ENCODE measurements at places on chromosomes 2 and 18.

- no peak for DNase-seq
Measured at GRCh38 chr2:241603686-241604085, 33.3 kb downstream of the THAP4 start.

DNA sequence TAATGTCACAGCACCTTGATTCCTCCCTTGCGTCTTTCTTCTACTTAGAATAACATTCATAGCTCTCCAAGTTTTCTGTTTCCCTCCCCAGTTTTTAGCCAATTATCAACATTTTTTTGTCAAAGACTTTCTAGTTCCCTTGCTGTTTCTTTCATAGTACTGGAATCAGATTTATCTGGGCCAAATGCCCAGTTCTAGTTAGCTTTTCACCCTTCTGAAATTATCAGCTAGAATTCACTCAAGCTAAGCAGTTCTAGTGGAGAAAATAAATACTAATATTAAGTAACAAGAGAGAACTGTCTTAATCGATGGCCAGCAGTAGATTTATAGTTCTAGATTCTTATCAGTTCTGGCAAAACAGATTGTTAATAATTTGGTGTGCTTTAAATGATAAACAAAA is 36.2 kb downstream of the EFEMP1 start:
- DNase-seq: no peak

GRCh38 chr18:70645971-70646370 is 357.1 kb downstream of the SOCS6 start:
- DNase-seq: no peak

DNA sequence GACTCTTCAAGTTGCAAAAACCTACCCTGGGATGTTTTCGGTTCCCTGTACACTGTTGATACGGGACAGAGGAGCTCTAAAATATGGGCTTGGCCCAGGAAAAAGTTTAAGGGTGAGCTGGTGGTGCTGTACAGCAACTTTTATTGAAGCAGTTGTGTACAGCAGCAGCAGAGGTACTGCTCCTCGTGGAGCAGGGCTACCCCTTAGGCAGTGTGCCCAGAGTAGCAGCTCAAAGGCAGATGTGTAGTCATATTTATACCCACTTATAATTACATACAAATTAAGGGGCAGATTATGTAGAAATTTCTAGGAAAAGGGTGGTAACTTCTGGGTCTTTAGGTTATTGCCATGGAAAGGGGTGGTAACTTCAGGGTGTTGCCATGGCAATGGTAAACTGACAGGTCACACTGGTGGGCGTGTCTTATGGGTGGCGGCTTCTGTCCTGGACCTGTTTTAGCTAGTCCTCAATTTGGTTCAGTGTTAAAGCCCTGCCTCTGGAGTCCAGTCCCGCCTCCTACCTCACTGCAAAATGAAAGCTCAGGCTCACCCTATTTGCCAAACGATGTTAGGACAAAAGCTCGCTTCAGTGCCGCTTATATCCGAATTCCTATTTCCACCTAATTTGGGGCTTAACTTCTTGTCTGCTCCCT is 203.2 kb downstream of the ETAA1 start:
- DNase-seq: no peak

DNA sequence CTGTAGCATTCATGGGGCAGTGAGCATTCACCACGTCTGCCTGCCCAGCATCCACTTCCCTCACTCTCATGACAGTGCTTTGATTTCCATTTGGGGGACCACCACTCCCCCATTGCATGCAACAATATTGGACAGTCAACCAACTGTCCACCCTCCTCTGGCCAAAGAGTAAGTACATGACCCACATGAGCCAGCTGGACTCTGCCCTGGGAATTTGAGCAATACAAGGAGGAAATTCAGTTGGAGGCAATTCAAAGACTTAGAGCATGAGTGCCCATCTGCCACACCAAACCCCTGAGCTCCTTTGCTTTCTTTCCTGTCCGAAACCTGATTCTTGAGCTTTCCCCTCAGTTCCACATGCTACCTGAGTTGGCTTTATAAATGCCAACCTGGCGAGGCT is 41.7 kb upstream of the PNO1 start:
- DNase-seq: no peak

DNA sequence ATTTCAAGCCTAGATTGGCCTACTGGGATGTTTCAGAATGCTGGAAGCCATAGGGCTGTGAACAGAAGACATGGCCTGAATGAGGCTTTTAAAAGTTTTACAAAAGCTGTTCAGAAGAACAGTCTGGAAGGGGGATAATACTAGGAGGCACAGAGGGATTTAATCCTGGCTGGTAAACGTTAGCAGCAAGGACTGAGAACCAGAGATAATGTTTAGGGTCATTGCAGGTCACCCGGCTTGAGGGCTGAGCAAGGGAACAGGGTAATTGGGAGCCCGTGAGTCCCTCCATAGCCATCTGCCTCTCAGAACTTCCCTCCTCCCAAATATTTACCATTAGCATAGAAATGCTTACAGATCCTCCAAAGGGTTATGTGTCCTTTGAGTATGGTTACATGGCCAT is 765.4 kb downstream of the TMEM182 start:
- no peak for DNase-seq

- no peak for DNase-seq
Measured at GRCh38 chr2:158773121-158773520, 22.0 kb upstream of the DAPL1 start.

- no peak for DNase-seq
Measured at GRCh38 chr18:8303151-8303755, 306.0 kb upstream of the RAB12 start.

DNA sequence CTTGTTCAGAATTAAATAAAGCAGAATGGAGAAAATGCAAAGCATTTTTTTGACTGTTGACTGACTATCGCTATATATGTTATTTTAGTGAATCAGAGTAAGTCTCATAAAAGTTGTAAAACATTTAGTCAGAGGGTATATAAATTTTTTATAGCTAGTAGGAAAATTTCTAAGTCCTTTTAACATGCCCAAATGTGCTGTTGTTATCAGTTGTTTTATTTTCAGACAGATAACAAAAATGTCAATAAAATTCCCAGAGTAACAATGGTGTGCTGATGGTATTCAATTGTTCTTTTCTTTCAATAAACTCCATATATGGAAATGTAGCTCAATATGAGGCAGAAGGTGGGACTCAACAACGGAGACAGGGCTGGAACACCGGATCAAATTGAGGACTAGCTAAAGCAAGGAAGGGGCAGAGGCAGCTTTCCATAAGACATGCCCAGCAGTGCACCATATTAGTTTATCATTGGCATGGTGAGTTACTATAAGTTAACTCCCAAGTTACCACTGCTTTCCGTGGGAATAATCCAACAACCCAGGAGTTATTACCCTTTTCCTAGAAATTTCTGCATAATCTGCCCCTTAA is 26.6 kb downstream of the GULP1 start:
- no peak for DNase-seq

GRCh38 chr2:55419233-55419678 is 400 bp downstream of the CCDC88A start:
- no peak for DNase-seq

GRCh38 chr2:51335087-51336058 is 303.4 kb upstream of the NRXN1 start:
- no peak for DNase-seq

DNA sequence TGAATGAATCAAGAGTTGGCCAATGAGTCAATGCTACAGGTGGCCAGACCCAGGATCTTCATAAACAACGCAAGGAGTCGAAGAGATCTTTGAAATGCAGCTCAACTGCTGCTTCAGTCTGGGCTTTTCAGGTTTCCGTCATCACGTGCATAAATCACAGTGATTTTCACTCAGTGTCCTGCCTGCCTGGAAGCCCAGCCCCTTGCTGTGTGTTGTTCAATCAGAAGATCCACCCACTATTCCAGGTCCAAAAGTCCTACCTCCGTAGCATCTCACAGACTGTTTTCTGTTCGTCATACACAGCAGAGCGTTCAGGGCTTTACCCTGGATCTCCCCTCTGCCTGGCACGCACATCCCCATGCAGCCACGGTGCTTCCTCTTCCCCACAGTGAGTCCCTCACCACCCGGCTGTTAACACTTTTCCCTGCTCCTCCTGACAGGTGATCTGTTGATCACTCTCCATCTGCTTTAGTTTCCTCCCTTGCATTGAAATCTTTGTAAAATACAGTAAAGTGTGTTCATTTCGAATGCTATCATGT is 216.3 kb downstream of the MYT1L start:
- no peak for DNase-seq

DNA sequence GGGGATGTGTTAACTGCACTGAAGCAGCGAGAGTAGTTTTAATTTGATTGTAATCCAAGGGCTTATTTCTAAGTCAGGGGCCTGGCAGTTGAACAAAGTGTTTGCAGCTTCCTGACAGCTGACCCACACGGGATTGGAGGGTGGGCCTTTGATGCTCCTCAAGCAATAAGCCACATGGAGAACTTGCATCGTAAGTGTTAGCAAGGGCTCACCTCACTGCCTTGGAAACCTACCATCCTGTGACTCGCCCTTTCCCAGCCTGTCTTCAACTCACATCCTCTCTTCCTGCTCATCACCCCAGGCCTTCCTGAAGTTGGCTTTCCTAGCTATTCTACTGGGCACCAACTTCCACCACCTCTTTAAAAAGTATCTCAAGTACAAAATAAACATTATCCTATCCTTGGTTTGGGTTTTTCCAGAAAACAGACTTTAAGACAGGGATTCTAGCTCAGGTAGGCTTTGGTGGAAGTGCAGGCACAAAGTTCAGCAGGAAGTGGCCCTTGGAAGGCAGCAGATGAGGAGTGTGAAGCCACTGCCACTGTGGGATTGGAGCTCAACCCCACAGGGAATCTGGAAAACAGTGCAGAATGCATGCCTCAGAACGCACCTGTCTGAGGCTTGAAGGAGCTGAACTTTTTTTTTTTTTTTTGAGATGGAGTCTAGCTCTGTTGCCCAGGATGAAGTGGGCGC is 31.6 kb downstream of the B3GNT2 start:
- DNase-seq: no peak

DNA sequence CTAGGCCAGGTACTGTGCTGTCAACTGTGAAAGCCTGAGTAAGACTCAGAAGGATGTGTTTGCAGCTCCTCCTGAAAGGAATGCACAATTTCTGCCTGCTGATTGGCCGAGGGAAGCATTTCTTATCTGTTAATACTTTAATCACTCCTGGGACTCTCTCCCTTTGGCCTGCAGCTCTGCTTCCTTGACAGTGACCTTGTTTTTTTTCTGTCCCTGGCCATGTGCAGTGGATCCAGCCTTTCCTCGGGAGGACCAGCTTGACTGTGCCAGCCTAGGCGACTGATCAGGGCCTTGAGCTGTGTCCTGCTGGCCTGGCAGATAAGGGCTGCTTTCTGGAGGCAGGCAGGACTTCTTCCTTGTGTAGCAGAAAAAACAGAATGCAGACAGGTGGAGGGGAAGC is 10.0 kb downstream of the RNF144A start:
- DNase-seq: no peak

DNA sequence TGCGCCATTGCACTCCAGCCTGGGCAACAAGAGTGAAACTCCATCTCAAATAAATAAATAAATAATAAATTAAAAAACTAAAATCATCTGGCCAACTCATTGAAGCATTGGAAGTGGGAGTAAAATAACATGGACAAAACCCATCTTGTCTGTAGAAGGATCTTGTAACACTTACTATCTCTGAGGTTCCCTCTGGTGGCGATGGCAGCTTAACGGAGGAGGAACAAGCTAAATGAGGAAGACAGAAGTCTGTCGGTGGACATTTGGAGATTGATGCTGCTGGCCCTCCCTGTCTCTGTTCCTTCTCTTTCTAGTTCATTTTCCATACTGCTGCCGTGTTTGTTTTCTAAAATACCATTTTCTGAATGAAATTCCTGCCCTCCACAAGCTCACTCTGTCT is 43.4 kb downstream of the ZCCHC2 start:
- no peak for DNase-seq

DNA sequence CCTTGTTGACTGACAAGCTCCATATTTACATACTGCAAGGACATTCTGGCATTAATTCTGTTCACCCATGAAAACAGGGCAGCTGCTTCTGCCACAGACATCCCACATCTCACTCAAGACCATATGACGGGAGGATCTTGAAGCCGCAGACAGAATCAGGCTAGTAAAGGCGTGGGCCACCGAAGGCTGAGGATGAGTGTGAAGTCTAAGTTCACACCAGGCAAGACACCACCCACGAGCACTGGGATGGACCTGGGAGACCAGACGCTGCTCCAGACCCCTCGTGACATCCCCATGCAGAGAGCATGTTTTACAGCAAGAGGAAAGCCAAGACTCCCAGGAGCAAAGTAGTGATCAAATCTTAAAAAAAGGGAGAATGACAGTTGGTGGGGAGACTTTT is 3.2 kb downstream of the FHL2 start:
- DNase-seq: no peak

- no peak for DNase-seq
Measured at GRCh38 chr2:174004905-174005605, 39.9 kb upstream of the SP3 start.

DNA sequence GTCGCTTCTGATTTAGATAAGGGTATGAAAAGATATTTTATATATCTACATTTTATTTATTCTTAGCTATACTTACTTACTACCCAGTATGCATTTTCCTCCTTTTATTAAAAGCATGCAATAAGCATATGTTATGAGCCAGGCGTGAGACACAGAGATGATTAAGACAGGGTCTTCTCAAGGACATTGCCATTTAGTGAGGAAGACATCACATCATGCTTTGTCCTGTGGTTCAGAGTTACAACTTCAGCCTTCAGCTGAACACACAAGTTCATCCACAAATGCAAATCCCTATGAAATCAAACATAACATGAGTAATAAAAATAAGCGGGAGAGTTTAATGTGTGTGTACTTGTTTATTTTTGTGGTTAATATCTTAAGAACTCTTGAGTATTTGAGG is 30.2 kb downstream of the GRHL1 start:
- DNase-seq: no peak
